DMS79 (cell line): ENCODE measurements at places on chromosomes 5 and 9.

DNA sequence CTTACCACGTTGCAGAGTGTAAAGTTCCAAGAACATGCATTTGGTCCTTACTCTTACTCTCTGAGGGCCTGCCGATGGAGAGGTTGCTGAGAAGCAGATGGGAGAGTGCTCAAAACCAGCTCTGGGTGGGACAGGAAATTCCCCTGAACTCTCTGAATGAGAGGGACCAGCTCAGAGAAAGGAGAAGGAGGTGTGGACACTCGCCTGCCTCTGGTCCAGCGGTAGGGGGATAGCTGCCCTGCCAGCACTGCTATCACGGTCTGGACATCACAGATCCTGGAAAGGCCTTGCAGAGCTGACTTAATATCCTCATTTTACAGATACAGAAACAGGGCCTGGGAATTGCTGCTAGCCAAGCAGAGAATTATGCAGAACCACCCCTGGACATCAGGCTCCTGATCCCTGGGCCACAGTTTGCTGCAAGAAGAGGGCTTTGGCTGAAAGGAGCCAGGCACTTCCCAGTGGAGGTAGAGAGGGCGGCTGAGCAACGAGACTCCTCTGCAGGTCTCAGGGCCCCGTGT, 4.9 kb downstream of the TRAF1 start:
- DNase-seq: no peak

DNA sequence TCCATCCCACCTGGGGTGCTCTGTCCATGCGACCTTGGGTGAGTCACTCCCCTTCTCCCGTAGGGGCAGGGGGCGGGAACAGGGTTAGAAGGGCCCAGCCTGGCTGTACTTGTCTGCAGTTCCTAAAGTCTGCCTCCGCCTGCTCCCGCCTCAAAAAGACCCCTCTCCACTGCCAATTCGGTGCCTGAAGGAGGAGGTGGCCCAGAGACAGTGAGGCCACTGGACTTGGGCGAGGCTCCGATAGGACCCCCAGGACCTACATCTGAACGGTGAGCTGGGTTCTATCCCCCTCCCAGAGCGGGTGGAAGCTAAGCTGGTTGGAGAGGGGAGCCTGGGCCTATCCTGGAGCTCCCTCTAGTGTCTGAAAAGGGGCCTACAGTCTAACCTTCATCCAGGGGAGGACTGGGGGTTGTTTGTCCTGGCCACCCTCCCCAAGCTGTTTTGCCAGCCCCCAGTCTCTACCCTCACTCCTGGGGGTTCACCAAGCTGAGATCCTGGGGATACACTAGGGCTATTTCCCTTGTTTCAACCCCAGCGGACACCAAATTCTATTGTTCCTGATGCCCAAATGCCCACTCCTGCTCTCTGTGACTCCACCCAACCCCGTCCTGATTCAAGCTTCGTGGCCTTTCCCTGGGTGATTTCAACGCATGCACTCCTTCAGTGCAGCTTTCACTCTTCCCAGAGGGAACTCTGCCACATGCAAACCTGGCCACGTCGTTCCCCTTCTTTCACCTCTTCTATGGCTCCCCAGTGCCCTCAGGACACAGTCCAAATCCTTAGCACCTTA, 6.1 kb upstream of the CRB2 start:
- peak; percentile 58 for DNase-seq

DNA sequence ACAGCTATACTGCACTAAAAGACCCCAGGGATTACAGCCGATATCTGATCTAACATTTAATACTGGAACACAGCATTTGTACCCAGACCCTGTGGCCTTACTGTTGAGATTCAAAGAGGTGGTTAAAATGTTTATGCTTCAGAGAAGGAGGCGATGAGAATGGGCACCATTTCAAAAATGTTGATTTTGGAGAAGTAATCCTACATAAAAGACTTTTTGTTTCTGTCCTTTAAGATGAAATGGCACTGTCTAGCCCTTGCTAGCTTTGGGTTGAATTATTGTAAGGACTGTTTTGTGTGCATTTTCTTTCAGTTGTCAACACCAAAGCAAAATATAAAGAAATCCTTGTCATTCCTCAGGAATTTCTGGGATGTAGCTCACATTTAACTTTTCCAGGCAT, 288.5 kb upstream of the ANKH start:
- no peak for DNase-seq

GRCh38 chr9:95669253-95669652, 152.5 kb upstream of the PTCH1 start:
- no peak for DNase-seq

GRCh38 chr9:27108981-27109541, at the start of gene TEK:
TEK (plus strand) TSS chr9:27109225; CDS start chr9:27109591, 366 bp downstream.
- no peak for DNase-seq

- no peak for DNase-seq
Measured at GRCh38 chr9:127153501-127153900, 31.1 kb upstream of the ANGPTL2 start.

- no peak for DNase-seq
Measured at GRCh38 chr5:63055421-63055820, 476.8 kb downstream of the LRRC70 start.

DNA sequence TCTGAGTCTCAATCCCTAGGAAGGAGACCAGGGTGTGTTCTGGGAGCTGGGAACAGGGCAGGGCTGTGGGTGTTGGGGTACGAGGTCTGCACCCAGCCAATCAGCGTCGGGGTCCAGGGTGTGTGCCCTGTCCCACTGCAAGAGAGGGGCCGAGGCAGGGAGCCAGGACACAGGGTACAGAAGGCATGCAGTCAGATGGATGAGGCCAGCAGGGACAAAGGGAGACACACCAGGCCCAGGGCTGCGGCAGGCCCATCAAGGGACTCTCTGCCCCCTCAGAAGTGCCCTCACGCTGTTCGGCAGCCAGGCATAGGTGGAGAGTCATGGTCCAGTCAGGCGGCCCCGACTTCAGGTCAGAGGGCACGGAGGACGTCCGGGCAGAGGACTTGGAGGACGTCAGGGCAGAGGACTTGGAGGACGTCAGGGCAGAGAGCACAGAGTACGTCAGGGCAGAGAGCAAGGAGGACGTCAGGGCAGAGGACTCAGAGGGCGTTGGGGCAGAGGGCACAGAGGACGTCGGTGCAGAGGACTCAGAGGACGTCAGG, 28.8 kb upstream of the ADAMTS2 start:
- DNase-seq: no peak

- DNase-seq: no peak
Measured at GRCh38 chr5:53607886-53608285, 47.4 kb downstream of the NDUFS4 start.

- no peak for DNase-seq
Measured at GRCh38 chr9:130246126-130246525, 19.4 kb upstream of the HMCN2 start.

GRCh38 chr5:120088836-120089235, 375.3 kb upstream of the PRR16 start:
- no peak for DNase-seq

- DNase-seq: no peak
Measured at GRCh38 chr9:129239946-129240490, 62.0 kb upstream of the IER5L start.

DNA sequence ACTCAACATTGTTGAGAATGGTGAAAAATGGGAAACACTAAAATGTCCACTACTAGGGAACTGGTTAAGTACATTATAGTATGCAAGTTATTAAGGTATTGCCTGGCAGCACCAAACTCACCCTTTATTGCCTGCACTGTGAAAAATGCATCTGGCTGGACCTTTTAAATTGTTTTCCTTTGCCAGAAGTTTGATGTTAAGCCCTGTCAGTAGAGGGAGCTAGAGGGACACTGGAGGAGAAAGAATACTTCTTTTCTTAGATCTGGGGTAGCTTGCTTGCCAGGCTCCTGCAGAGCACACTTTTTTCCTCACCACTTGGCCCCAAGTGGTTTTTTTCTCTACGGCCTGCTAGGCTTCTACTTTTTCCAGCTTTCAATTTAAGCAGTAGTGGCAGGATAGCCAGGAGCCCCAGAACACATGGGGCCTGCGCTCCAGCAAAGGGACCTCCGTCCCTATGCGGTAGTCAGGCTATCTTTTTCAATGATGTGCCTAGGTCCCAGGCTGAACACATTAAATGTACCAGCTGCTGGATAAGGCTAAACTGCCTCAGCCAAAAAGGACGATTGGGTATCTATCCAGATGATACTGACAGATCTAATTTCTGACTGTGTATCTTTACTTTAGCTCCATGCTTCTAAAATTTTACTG, 8.0 kb upstream of the HABP4 start:
- DNase-seq: no peak

DNA sequence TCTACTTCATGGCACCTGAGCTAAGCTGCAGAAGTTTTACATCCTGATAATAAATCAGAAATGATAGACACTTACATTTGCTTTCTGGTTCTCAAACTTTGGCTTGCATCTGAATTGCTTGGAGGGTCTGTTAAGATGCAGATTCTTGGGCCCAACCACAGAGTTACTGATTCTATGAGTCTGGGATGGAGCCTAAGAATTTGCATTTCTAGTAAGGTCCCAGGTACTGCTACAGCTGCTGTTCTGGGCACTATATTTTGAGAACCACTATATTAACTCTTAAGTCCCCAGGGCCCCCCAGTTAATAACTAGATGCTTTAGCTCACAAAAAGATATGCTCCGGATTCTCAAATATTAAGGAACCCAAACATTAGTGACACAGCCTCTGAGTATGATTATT, 69.8 kb upstream of the DAB2 start:
- DNase-seq: no peak
